Vagina (tissue), 2 donors: ENCODE measurements at places on chromosomes 6 and 20. TPM values are rescaled to one million over a fixed set of nuclear protein-coding genes. Genes with fewer than 3 reads are reported as not detected.

DNA sequence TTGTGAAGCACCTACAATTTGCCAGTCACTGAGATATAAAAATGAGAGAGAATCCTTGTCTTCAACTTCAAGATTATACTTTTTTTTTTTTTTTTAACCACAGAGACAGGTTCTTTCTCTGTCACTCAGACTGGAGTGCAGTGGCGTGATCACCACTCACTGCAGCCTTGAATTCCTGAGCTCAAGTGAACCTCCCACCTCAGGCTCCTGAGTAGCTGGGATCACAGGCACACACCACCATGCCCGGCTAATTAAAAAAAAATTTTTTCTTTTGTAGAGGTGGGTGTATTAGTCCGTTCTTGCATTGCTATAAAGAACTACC, 51.6 kb upstream of the PMEPA1 start:
- no peak overlapping the region for H3K27ac ChIP-seq
- no peaks in the 10 kb centered on the region for H3K27me3 ChIP-seq
- no peaks in the 10 kb centered on the region for H3K4me1 ChIP-seq

DNA sequence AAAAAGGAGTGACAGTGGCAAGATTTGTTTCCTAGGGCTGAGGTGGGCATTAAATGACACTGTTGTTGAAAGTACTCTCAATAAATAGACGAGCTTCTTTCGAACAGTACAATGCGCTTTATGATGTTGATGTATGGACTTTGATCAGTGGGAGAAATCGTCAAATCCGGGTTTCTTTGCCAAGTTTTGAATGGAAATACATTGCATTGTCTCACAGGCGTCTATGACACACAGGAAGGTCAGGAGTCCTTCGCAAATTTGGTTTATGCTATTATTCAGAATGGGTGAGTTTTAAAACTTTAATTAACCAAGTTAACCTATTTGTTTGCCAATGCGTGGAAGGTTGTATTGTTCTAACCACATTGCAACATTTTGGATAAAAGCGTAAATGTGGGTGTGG, 547.3 kb upstream of the SLC35B3 start:
- H3K4me1 ChIP-seq = no peaks in the 10 kb centered on the region
- no peaks in the 10 kb centered on the region for H3K36me3 ChIP-seq
- no peak overlapping the region for H3K27ac ChIP-seq
- no peak for DNase-seq
- H3K27me3 ChIP-seq = no peaks in the 10 kb centered on the region
- no peak overlapping the region for H3K4me3 ChIP-seq

The RBM24 gene
- 2.7 TPM for total RNA-seq

- H3K36me3 ChIP-seq = no peaks in the 10 kb centered on the region
- H3K27ac ChIP-seq = no peak overlapping the region
- H3K4me1 ChIP-seq = no peaks in the 10 kb centered on the region
- DNase-seq = no peak
- H3K4me3 ChIP-seq = no peak overlapping the region
These were observed 65.8 kb downstream of the SYTL3 start for GRCh38 chr6:158715330-158716311.

The SLC17A3 gene
- total RNA-seq = not detected

The CRISP2 gene
- total RNA-seq = not detected
